ENCODE measurements at places on chromosomes 6 and 20. TPM values are rescaled to one million over a fixed set of nuclear protein-coding genes. Genes with fewer than 3 reads are reported as not detected.

Gene SNAP25
- not detected for total RNA-seq

Gene PSORS1C1
- 0.76 TPM for total RNA-seq

- peaks cover 10% of the 10 kb centered on the region for H3K36me3 ChIP-seq
- H3K4me1 ChIP-seq = no peaks in the 10 kb centered on the region
- no peak overlapping the region for H3K4me3 ChIP-seq
- no peak overlapping the region for H3K27ac ChIP-seq
- no peaks in the 10 kb centered on the region for H3K27me3 ChIP-seq
These were observed 16.1 kb downstream of the UFL1 start for GRCh38 chr6:96537726-96538125.

GRCh38 chr6:56804996-56805395 is 149.9 kb upstream of the BEND6 start:
- no peak for DNase-seq
- H3K27me3 ChIP-seq = no peaks in the 10 kb centered on the region
- no peaks in the 10 kb centered on the region for H3K4me1 ChIP-seq
- no peaks in the 10 kb centered on the region for H3K36me3 ChIP-seq
- no peak overlapping the region for H3K4me3 ChIP-seq

DNA sequence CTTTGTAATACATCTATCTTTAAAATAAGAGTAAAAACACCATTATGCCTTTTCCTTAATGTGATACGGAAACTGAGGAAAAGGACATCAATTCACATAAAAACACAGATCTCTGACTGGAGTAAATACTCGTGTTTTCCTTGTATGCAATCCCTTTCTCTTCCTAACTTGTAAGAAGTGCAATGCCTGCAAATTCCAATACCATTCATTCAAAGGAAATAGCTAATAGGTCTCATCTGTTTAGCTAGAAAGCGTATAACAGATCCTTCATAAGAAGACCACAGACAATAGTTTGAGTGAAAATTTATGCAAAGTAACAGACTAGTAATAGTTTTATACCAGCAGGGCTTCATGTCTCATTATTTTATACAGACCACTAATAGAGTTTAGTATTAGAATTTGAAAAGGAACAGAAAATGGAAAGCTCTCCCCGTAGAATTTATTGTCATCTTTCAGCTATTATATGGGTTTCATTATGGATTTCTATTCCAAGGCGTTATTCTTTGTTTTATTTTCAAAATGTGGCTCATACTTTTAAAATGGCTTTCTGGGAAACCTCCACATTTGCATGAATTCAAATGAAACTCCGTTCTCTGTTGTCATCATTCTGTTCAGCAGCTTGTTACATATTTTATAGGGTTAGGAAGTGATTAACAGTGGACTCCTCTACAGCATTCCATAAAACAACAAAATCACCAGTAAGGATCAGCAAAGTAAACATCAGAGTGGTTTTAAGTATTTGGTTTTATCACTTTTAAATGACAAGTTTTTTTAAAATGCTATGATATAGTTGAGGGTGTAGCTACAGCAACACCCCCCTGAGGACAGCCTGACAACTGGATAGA is 186.7 kb downstream of the BTBD9 start:
- no peak for DNase-seq
- H3K27ac ChIP-seq = no peak overlapping the region
- no peaks in the 10 kb centered on the region for H3K4me1 ChIP-seq
- H3K27me3 ChIP-seq = no peaks in the 10 kb centered on the region
- no peaks in the 10 kb centered on the region for H3K36me3 ChIP-seq

- no peak for DNase-seq
- peaks cover 18% of the 10 kb centered on the region for H3K4me1 ChIP-seq
- peak overlapping the region; percentile 11 for H3K4me3 ChIP-seq
- H3K27ac ChIP-seq = peak overlapping the region; percentile 72
These were observed 44.6 kb upstream of the HDDC2 start for GRCh38 chr6:125346201-125346925.

Gene CGAS
- total RNA-seq = 22.0 TPM

GRCh38 chr6:113019176-113019575 is 672.0 kb downstream of the RFPL4B start:
- H3K27me3 ChIP-seq = no peaks in the 10 kb centered on the region
- H3K27ac ChIP-seq = peak overlapping the region; percentile 46
- H3K4me3 ChIP-seq = no peak overlapping the region
- H3K4me1 ChIP-seq = no peaks in the 10 kb centered on the region
- DNase-seq = no peak
- H3K36me3 ChIP-seq = no peaks in the 10 kb centered on the region

DNA sequence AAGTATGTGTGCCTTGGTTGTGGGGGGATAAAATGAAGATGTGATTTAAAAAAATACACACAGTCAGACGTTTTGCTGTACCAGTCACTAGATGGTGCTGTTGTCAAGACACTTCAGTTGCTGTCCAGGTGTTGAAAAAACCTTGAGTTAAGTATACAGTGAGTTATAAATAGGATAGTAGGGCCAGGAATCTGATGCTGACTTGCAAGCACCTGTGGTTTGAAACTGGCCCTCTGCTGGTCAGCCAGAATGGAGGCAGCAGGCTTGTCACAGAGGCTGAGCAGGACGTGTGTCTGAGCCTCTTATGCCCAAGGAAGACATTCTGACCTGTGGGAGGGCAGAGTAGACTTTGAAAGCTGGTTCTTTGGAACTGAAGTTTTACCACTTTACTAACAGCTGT is 27.8 kb downstream of the RNF8 start:
- no peaks in the 10 kb centered on the region for H3K27me3 ChIP-seq
- H3K4me3 ChIP-seq = no peak overlapping the region
- no peaks in the 10 kb centered on the region for H3K4me1 ChIP-seq
- DNase-seq = no peak
- H3K27ac ChIP-seq = no peak overlapping the region
- peaks cover 22% of the 10 kb centered on the region for H3K36me3 ChIP-seq

DNA sequence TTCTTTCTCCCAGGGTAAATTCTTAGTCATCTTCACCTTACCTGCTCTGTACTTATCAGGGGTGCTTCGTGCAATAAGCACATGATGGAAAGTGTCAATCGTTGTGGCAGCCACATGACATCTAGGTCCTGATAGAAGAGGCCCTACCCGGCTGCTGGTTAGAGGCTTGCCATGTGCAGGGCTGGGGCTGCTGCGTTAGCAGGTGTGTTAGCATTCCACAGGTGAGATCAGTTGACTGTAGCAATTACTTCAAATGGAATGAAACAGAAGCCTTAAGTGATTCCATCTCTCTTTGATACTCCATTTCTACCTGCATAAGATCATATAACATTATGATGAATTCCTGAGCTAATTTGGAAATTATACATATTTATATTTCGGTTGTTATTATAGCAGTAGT is 127.0 kb downstream of the UST start:
- peaks cover 30% of the 10 kb centered on the region for H3K4me1 ChIP-seq
- H3K36me3 ChIP-seq = no peaks in the 10 kb centered on the region
- H3K4me3 ChIP-seq = no peak overlapping the region
- no peak for DNase-seq
- H3K27me3 ChIP-seq = no peaks in the 10 kb centered on the region
- no peak overlapping the region for H3K27ac ChIP-seq

DNA sequence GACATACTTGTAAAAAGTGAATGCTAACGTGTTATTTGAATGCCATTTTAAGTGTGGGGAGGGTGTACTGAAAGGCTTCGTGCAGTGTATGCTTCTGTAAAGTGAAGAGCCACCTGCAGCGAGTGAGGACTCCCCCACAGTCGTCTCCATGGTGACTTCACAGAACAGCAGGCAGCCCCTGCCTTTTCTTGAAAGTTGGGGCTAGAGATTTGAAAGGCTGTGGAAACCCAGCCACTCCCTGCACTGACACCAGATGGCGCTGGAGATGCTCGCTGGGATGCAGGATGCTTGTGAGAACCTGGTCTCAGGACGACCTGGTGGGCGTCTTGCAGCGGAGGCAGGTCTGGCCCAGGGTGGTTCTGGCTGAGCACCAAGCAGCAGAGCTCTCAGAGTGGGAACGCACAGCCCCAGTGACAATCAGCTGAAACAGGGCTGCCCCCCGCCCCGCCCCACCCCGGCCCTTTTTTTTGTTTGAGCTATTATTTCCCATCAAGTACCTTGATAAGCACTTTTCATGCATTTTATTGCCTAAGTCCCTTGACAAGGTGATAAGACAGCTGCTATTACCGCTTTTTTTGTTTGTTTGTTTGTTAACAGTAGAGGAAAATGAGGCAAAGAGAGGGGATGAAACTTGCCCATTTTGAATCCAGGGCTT is 150.3 kb downstream of the SYCP2 start:
- no peak overlapping the region for H3K4me3 ChIP-seq
- no peak overlapping the region for H3K27ac ChIP-seq
- H3K4me1 ChIP-seq = no peaks in the 10 kb centered on the region
- H3K27me3 ChIP-seq = peaks cover 8% of the 10 kb centered on the region

Gene FGD2
- total RNA-seq = 200 TPM

Gene CYP24A1
- not detected for total RNA-seq

- no peaks in the 10 kb centered on the region for H3K4me1 ChIP-seq
- H3K4me3 ChIP-seq = no peak overlapping the region
- H3K27ac ChIP-seq = no peak overlapping the region
- DNase-seq = no peak
- peaks cover 68% of the 10 kb centered on the region for H3K36me3 ChIP-seq
These were observed 41.3 kb downstream of the TRMT11 start for GRCh38 chr6:126027601-126028000.

- no peak for DNase-seq
- H3K4me1 ChIP-seq = no peaks in the 10 kb centered on the region
- no peak overlapping the region for H3K27ac ChIP-seq
- no peak overlapping the region for H3K4me3 ChIP-seq
These were observed 98.8 kb downstream of the LAMA2 start for GRCh38 chr6:128981716-128982115.

Gene TENT5A
- 25.2 TPM for total RNA-seq

DNA sequence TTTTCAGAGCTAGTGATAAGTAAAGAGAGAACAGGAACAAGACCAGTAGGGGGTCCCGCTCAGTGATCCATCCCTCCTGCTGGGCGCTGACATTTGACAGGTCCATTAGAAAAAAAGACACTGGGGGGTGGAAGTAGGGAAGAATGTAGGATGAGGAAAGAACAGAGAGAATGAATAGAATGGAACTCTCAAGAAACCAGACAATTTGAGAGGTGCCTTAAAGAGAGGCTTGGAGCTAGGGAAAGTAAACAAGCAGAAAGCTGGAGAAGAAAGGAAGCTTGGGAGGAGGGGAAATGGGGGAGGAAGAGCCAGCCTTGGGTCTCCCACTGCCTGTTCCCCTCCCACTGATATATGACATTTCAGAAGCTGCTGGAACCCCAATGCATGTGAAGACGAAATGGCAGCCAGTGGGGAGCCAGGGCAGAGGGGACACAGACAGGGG is 8.4 kb downstream of the GABBR1 start:
- peaks cover 51% of the 10 kb centered on the region for H3K4me1 ChIP-seq
- H3K36me3 ChIP-seq = no peaks in the 10 kb centered on the region

DNA sequence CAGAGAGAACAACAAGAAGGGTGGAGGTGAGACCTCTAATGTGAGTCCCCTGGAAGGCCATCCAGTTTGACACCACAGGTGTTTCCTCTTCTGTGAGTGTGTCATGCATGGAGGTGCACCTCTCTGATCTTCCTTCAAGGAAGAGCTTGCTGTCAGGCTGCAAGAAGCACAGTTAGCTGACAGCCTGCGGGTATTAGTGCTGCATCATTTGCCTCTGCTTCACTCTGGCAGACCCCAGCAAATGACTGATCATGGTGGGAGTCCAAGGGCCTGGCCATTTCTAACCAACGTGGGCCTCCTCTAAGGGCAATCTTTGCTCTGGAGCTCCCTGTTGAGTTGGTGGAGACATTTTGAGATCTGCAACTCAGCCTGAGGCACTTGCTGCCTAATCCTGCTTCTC is 206.3 kb downstream of the EPHA7 start:
- H3K27me3 ChIP-seq = no peaks in the 10 kb centered on the region
- no peaks in the 10 kb centered on the region for H3K36me3 ChIP-seq
- no peak for DNase-seq
- H3K4me3 ChIP-seq = no peak overlapping the region
- H3K27ac ChIP-seq = no peak overlapping the region
- no peaks in the 10 kb centered on the region for H3K4me1 ChIP-seq

- no peaks in the 10 kb centered on the region for H3K36me3 ChIP-seq
- H3K27me3 ChIP-seq = no peaks in the 10 kb centered on the region
- no peaks in the 10 kb centered on the region for H3K4me1 ChIP-seq
- no peak for DNase-seq
- no peak overlapping the region for H3K27ac ChIP-seq
- no peak overlapping the region for H3K4me3 ChIP-seq
These were observed 460.9 kb upstream of the KHDRBS2 start for GRCh38 chr6:62746968-62747367.

- peak; percentile 90 for DNase-seq
- H3K27ac ChIP-seq = peak overlapping the region; percentile 53
- peaks cover 12% of the 10 kb centered on the region for H3K4me1 ChIP-seq
- H3K36me3 ChIP-seq = peaks cover 55% of the 10 kb centered on the region
- no peak overlapping the region for H3K4me3 ChIP-seq
These were observed 2.6 kb downstream of the TRIM39 start for GRCh38 chr6:30329331-30329730.

DNA sequence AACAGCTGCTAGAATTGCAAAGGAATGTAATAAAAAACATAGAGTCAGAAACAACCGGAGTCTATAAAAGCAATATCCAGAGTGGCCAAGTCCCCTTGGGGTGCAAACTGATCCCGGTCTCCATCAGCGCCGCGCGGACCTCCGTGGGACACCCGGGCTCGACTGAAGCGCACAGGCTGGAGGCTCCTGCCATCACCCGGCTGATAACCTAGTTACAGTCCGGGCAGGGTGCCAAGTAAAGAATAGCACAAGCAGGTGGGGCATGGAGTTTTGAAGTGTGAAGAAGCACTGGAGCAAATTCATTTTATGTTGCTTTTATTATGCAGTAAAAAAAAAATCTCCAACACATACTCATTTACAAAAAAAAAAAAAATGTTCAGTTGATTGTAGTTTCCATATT is 205.1 kb upstream of the GMDS start:
- no peak overlapping the region for H3K27ac ChIP-seq
- H3K4me1 ChIP-seq = no peaks in the 10 kb centered on the region
- no peak overlapping the region for H3K4me3 ChIP-seq
- H3K27me3 ChIP-seq = no peaks in the 10 kb centered on the region

DNA sequence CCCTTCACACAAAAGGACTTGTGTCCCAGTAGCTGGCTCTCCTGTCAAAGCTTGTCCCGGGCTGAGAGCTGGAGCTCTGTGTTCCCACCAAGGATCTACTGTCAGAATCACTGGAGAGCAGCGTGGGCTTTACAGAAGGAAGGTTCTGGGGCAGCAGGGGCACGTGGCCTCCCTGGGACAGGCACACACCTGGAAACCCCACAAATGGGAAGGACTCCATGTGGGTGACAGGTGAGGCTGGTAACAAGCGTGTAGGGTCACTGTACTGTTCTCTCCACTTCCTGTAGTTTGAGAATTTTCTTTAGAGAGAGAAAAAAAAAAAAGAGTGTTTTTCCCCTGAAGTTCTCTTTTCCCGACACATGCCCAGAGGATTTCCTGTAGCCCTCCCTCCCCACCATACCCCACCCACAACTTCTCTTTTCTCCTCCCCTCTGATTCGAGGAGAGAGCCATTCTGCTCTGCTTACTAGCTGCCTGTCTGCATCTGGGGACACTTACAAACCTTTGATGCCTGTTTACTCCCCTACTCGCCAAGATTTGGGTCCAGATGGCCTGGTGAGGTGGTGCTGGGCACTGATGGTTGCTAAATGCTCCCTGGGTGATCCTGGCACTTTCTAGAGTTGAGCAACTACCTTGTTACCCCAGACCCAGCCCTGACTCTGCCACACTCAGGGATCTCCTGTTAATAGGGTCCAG is 84.1 kb upstream of the SIRPA start:
- H3K27ac ChIP-seq = peak overlapping the region; percentile 84
- H3K27me3 ChIP-seq = no peaks in the 10 kb centered on the region
- peak overlapping the region; percentile 33 for H3K4me3 ChIP-seq
- no peaks in the 10 kb centered on the region for H3K36me3 ChIP-seq

GRCh38 chr20:39873286-39873685 is 815.8 kb downstream of the MAFB start:
- DNase-seq = no peak
- peaks cover 8% of the 10 kb centered on the region for H3K27me3 ChIP-seq
- H3K36me3 ChIP-seq = no peaks in the 10 kb centered on the region
- peaks cover 7% of the 10 kb centered on the region for H3K4me1 ChIP-seq
- H3K27ac ChIP-seq = no peak overlapping the region

Gene RBL1
- 8.9 TPM for total RNA-seq

Gene SPACA1
- not detected for total RNA-seq
